ENCODE measurements at places on chromosomes 11 and 22. TPM values are rescaled to one million over a fixed set of nuclear protein-coding genes. Genes with fewer than 3 reads are reported as not detected.

Gene TSPAN18
- total RNA-seq: not detected

Gene SERPING1
- total RNA-seq: not detected

GRCh38 chr11:79018371-79018849 lies 422.4 kb downstream of the TENM4 start:
- peak; percentile 2 for DNase-seq

GRCh38 chr22:33447733-33448132 lies 389.6 kb upstream of the SYN3 start:
- no peak for DNase-seq

GRCh38 chr11:2892215-2892966 lies 6.8 kb upstream of the CDKN1C start:
- no peak for DNase-seq

Gene GGT5
- not detected for total RNA-seq

Gene MISFA
- total RNA-seq: 0.91 TPM

GRCh38 chr11:21007297-21007696 lies 337.9 kb downstream of the NELL1 start:
- DNase-seq: no peak

Gene KLHL35
- 0.41 TPM for total RNA-seq
